CD4-positive, alpha-beta T cell treated with Interleukin-10 for 1 hour (primary cell): ENCODE measurements at places on chromosomes 4 and X.

- no peak for DNase-seq
Observed at GRCh38 chrX:37686996-37687395, 1.4 kb downstream of the XK start.

DNA sequence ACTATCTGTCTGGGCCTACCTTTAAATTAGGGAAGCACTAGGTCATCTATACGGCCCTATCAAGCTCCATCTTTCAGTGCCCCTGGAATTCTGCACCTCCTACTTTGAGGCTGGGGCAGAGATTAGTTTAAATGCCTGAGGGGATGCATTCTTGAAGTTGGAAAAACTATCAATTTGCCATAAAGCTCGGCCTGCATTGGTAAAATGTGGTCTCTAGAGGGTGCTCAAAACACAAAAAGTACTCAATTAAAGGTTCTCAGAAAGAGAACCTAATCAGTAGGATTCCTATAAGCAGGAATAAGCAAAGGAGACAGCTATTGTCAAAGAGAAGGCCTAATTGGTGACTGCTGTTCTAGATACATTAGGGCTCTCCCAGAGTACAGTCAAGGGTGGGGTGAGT lies 111.7 kb downstream of the AMER1 start:
- DNase-seq, result peak; percentile 0

DNA sequence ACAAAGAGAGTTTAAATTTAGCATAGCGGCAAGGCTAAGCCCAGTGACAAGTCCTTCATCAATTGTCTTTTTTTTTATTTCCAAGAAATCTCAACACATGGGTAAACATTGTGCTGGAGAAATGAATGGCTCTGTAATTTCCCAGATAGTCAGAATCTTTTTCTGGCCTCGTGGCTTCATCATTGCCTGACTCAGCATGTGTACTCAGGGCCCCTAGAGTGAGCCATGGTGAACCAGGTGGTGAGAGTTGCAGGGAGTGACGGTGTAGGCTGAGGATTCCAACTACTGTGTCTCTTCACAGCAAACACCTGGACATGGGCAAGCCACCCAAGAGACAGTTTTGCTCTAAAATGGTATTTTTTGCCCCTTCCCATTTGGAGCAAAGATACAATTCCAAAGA lies 43.1 kb upstream of the UCP1 start:
- DNase-seq, result no peak

GRCh38 chr4:89161841-89162240 lies 50.5 kb downstream of the TIGD2 start:
- DNase-seq, result no peak

- no peak for DNase-seq
Observed at GRCh38 chrX:46910415-46910814, 1.8 kb upstream of the JADE3 start.

GRCh38 chr4:25621027-25621930 lies 34.4 kb upstream of the SLC34A2 start:
- no peak for DNase-seq

DNA sequence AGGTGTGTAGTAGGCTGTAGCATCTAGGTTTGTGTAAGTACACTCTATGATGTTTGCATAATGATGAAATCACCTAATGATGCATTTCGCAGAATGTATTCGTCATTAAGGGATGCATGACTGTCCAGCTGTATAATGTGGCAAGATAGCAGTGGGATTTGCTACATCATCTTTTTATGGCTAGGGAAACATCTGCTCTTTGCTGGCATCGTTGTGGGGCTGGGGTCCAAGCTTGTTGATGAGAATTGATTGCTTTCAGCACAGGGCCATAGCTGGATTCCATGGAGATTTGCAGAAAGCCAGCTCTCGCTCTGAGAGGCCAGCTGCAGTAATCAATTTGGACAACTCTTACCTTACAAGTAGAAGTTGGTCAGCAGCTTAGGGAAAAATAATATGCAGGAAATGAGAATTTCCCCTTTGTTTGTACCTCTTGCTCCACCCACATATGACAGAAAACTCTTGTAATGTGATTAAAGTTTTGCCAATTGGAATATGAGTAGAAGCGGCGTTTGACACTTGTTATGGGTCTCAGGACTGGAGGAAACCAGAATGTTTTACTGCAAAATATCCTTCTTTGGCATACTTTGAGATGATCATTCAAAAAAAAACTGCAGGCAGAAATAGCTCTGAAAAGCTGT lies 310.5 kb downstream of the RAPGEF2 start:
- DNase-seq, result no peak

- no peak for DNase-seq
Observed at GRCh38 chr4:68773699-68774098, 42.1 kb upstream of the UGT2B10 start.

DNA sequence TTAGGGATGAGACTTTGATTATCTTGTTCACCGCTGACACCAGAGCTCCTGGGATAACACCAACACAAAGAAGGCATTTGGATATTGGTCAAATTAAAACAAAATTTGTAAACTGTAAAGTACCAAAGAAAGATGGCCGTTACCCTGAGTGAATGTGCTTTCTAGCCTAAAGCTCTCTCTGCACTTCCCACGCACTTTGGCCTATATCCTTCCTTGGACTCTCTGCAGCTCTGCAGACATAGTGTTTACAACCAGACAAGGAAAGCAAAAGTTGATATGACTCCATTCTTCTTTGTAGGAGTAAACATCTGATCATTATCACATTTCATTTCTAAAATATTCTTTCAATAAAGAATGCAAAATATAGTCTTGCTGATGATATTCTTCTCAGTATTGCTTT lies 44.8 kb upstream of the PITX2 start:
- no peak for DNase-seq
